NCI-H1105 treated with DMSO at 0.1 percent for 48 hours (cell line): ENCODE measurements at places on chromosomes 7 and 10.
A peak's percentile ranks its signal among the peaks of the same experiment; 100 is the strongest.

DNA sequence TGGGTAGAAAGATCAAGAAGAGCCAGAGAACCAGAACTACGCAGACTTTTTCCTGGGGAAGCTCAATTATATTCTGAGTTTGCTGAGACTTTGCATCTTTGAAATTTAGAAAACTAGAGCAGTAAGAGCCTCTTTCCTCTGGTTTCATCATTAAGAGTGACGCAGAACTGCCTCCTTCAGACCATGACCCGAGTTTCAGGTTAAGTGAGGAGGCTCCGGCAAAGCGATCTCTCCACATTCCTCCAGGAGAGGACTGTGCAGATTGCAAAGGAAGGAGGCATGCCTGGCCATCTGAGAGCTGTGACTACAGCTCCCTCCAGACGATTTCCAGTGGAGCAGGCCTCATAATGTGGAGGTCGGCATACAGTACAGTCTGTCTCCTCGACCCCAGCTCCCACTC lies 115.8 kb upstream of the LANCL2 start:
- no peak for DNase-seq

DNA sequence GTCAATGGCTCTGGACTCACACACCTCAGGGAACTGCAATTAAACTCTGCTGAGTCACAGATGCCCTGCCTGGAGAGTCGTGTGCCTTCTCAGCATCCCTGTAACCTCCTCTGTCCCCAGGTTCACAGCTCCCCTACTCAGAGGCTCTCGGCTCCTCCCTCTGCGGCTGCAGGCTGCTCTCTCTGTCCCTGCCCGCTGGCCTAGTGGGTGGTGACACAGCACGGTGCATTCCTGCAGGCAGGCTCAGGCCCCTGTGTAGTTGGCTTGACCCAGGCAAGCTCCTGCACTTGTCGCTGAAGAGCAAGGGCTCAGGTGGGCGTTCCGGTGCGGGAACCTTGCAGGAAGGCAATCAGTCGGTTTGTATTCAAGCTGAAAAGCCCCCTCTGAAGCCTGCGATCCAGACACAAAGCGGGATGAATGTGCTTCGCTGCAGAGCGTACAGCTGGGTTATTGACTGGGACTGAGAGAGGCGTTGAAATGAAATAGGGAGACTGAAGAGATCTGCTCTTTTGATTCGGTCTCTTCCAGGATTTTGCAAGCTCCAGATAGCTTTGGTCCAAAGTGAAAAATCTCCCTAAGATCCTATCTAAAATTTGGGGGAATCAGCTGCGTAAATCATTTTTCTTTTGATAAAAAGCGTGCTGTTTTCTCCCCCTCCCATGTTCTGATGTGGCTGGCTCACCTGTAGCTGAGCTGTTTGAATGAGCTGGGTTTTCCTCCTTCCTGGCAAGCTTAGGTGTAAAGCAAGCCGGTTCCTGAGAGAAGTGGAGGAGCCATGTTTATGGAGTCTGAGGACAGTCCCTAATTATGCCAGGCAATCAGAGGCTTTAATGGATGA lies 208.7 kb upstream of the PHYHIPL start:
- DNase-seq = peak; percentile 71

DNA sequence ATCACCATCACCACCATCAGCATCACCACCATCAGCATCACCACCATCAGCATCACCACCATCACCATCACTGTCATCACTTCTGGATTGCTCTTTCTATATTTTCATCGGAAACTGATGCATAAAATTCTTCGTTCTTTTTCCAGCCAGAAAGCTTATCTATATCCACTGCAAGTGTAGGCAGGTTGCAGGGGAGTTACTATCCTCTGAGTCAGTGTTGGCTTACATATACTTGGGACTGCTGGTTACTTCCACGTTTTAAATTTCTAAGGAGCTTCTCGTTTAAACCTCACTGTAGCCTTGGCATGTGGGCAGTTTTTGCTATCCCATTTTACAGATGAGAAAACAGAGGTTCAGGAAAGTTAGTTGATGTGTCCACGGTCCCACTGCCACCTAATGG lies 66.1 kb downstream of the FOXL3 start:
- DNase-seq = no peak

- no peak for DNase-seq
Measured at GRCh38 chr10:71582019-71582418, 137.6 kb downstream of the C10orf105 start.

DNA sequence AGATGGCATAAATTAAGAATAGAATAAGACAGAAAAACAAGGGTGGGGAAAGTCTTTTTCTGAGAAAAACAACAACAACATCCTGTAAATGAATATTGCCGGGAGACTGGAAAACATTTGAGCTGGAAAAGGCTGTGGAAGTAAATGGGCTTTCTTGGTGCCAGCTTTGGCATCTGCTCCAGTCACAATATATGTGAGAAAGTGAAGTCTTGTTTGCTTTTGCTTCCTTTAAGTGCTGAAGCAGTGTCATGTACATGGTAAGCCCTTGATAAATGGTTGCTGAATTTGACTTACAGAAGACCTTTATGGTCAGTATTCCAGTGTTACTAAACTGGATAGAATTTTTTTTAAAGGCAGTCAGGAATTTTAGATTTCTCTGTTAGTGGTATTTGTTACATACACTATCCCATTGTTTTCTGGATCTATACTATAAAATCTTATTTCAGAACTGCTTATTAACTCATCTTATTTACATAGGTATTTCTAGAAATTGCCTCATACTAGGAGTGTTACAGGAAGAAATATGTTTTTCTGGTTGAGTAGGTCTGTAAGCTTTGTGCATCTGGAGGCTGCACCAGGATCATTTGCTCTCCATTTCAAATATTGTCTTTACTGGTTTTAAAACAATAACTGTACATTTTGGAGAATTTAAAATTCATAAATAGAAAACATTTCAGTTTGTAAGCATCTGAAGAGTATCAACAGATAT lies 201.7 kb upstream of the FOXP2 start:
- no peak for DNase-seq

- DNase-seq = no peak
Measured at GRCh38 chr10:81270051-81270450, 604.9 kb upstream of the NRG3 start.

GRCh38 chr10:34911661-34912205 lies 96.6 kb upstream of the PARD3 start:
- no peak for DNase-seq

GRCh38 chr7:50826371-50827172 lies 43.9 kb upstream of the GRB10 start:
- no peak for DNase-seq

DNA sequence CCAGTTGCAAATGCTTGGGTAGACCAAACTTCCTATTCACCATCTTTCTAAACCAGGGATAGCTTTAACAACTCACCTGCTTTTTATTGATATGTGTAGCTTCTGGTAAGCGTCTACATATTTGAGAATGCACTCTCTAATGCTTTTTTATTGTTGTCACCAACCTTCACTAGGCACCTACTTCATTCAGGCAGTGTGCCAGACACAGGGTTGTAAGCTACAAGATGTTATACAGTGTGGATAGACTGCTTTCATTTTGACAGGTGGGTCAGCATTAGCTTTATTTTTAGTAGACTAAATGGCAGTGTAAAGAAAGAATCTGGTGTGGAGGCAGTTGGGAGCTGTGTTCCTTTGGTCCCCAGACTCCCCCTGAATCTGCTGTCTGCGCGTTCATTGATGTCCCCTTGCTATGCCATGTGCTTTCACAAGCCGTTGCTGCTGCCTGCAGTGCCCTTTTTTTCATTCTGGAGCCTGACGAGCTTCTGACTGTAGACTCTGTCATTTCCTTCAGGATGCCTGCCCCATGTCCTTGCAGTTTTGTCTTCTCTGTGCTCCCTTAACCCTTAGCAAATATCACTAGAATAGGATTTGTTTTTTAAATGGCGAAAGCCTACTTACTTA lies 32.1 kb downstream of the NRF1 start:
- no peak for DNase-seq

- peak; percentile 8 for DNase-seq
Measured at GRCh38 chr10:124741281-124741921, 2.8 kb downstream of the FAM53B start.

DNA sequence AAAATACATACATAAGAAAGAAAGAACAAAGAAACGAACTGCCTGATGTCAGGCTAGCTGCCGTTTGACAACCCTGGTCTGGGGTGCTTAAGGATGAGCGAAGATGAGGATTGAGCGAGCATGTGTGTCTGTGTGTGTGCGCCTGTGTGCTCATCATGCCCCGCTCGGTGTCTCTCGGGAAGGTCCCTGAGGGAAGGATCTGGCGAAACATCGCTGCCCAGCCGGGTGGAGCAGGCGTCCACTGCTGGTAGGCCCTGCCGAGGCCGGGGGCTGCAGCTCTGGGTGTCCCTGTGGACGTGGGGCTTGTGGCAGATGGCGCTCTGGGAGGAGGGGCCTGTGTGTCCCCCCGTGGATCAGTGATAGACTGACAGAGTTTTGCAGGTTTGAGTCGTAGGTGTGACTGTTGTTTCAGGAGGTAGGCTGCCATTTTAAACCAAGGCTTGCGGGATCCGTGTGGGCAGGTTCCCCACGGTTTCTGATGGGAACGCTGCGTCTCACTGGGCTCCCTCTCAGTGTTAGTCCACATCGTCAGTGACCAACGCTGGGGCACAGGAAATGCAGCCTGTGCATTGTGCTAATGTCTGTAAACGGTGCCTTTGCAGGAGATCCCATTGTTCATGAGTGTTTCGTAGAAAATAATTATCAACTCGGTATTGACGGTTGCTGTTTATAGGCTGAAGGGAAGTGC lies 5.9 kb upstream of the SUN1 start:
- no peak for DNase-seq

DNA sequence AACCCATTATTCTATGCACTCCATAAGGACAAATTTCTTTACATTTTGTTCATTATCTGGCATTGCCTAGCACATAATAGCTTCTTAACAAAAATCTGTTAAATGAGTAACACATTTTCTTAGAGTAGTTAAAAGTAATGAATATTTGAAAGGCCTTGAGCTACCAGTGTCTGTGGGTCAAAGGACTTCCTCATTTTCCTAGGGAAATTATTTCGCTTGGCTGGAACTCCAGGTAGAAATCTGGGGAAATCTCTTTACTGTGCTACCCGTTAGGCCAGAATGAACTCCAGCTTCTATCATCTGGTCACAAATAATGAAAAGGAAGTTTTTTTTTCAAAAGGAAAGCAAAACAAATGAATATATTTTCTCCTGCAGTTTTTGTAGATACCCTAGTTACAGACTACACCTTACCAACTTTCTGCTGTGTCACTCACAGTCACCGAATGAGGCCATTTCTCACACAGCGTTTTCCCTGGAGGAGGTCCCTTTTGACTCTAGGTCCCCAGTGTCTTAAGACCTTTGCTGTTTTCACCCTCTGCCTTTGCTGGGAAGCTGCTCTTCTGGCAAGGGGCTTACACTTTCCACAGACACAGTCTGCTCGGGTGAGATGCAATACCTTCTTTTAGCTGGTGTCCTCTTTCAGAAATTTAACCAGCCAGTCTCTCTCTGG lies 1.6 kb downstream of the SAMD9L start:
- DNase-seq = no peak

GRCh38 chr10:132145002-132145401 lies 41.7 kb upstream of the DPYSL4 start:
- no peak for DNase-seq

GRCh38 chr10:111707076-111707475 lies 476.5 kb downstream of the GPAM start:
- DNase-seq = no peak
